ENCODE measurements at places on chromosomes 13 and 19.

DNA sequence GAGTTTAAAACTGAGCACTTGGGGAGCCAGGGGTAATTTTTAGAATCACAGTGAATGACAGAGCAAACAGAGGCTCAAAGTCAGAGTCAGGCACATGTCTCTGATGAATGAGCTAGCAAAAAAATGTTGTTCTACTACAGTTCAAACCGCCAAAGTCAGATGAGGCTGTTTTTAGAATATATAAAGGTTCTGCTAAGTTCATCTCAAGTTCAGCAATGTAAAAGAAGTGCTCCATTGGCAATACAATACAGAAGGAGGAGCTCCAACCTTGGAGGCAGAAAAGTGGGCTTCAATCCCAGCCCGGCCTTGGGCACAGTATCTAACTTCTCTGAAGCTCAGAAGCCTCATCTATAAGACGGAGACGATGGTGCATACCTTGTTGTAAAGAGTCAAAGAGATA lies 70.1 kb upstream of the IPO5 start:
- DNase-seq = no peak

DNA sequence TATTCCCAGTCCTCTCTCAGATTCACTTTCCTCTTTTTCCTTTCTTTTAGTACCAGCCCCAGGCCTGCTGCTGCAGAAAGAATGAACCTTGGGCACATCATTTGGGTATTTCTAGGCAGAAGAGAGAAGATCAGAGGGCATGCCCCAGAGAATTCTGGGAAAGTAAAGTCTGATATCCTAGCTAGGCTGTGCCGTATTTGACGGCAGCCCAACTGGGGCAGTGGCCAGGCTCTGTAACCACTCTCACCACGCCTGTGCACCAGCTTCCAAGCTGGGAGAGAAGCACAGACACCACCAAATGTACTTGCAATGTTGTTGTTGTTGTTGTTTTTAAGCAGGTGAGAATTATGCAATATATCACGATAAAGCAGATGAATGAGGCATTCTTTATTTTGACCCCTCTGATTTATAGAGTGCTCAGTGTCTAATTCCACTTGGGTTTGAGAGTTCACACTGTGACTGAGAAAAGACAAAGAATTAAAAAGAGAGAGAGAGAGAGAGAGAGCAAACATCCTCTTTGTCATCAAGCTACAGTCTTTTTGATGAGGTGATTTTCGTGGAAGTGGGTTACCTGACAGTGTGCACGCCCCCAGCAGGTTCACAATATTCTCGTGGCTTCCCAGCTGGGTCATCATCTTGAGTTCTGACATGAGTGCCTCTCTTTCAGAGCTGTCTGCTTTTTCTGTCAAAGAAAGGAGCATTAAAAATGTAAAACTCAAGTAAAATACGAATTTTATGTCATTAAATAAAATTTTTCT lies 39.3 kb upstream of the URAD start:
- DNase-seq = no peak

DNA sequence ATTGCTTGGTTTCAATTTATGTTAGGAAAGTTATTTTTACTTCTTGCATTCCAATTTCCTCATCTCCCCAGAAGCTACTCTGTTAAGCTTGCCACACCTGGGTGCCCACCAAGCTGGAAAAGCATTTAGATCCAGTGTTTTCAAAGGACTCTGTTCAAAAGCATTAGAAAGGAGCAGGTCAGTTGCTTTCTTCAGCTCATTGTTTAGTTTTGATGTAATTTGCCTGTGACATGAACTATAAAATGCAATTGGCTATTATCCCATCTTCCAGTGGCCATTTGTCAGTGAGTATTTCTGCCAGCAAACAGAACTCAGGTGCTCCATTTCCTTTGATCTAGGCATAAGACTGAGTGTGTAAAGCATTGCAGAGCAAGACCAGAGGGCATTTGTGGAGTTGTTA lies 46.7 kb upstream of the RNF113B start:
- DNase-seq = no peak

DNA sequence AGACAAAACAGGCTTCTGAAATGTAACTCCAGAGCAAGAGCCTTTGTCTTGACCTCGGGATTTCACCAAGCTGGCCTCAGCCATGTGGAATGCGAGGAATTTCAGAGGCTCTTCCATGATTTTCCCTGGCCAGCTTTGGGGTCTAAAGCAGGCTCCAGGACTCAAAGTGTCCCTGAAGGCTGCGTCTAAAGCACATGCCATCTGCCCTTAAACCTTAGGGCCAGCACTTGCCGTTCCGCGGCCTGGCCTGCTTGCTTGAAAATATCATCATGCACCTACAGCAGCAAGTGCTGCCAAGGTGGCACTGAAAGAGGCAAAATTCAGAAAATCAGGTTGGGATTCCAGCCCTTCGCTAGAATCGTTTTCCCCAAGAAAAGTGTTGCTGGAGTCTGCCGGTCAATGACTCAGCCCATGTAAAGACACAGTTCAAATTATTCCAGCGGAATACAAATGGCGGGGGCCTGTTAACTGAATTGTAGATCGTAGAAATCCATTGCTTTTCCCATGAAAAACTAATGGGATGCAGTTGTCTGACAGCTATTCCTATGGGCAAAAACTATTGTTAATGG lies 105.7 kb upstream of the RAP2A start:
- DNase-seq = no peak

DNA sequence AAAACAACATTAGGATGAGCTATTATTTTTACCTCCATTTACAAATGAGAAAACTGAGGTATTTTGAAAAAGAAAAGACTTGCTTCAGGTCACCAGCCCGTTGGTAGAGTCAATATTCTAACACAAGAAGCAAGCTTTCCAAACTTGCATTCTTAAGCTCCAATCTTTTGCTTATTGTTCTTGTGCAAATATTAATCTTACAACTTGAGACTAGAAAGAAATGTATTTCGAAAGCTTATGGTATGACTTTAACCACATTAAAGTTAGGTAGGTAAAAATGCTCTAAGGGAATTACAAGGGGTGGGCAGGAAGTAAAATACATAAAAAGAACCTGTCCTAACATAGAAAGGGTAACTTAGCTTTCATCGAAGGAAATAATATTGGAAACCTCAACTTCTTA lies 453.9 kb downstream of the SLITRK5 start:
- DNase-seq = no peak

DNA sequence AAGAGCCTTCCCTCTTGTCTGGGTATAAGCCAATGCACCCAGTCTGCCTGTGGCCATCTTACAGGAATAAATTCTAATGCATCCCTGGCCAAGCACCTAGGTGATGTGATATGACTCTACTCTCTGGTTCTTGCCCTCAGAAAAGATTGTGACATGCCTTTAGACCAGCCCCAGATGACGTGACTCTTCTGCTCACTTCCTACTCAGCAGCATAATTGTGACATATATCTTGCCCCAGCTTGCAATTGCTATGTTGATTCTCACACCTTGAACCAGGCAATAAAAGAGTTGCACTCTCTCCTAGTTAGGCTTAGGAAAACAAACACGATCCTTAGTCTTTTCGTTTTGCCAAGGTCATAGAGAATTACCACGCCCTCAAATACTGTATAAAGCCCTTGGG lies 13.3 kb upstream of the ZNF726 start:
- no peak for DNase-seq

GRCh38 chr19:34399886-34400285 lies 4.3 kb upstream of the PDCD2L start:
- DNase-seq = no peak

GRCh38 chr13:36804588-36804987 lies 14.4 kb upstream of the RFXAP start:
- DNase-seq = no peak

GRCh38 chr13:24747248-24748060 lies 16.5 kb upstream of the RNF17 start:
- no peak for DNase-seq

- DNase-seq = no peak
These were observed 829.8 kb upstream of the SLC10A2 start for GRCh38 chr13:103895835-103896531.

GRCh38 chr13:94590744-94591143 lies 5.2 kb downstream of the TGDS start:
- DNase-seq = no peak

- no peak for DNase-seq
These were observed 502 bp downstream of the NECTIN2 start for GRCh38 chr19:44846455-44847143.

GRCh38 chr13:29319451-29319850 lies 276.0 kb downstream of the SLC7A1 start:
- no peak for DNase-seq

- no peak for DNase-seq
These were observed 26.8 kb downstream of the SKA3 start for GRCh38 chr13:21149568-21149967.

GRCh38 chr13:46354156-46355087 lies 32.6 kb downstream of the RUBCNL start:
- no peak for DNase-seq

DNA sequence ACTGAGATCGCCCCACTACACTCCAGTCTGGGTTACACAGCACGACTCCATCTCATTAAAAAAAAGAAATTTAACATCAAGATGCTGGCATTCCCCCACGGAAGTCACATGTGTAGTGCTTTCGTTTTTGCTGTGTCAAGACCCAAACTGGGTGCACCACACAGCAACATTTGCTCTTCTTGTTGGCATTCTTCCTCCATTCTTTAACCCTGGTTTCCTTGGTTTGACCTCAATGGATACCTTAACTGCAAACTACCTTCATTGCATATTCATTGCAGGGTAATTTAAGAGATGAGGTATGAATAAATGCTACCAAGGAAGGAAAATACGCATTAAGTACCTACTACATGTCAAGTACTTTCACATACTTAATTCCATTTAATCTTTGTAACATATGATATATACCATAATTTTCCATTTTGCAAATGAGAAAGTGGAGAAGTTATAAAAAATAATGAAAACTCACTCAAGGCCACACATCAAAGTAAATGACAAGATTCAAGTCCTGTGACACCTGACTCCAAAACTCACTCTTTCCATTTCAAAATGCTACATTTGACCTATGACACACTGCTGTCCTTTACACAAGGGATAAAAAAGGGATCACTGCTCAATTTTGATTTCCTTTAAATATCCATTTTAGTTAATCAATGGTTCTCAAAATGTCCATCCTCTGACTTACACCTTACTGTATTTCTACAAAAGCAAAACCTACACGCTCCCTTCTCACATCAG lies 59.2 kb downstream of the STK24 start:
- DNase-seq = no peak

DNA sequence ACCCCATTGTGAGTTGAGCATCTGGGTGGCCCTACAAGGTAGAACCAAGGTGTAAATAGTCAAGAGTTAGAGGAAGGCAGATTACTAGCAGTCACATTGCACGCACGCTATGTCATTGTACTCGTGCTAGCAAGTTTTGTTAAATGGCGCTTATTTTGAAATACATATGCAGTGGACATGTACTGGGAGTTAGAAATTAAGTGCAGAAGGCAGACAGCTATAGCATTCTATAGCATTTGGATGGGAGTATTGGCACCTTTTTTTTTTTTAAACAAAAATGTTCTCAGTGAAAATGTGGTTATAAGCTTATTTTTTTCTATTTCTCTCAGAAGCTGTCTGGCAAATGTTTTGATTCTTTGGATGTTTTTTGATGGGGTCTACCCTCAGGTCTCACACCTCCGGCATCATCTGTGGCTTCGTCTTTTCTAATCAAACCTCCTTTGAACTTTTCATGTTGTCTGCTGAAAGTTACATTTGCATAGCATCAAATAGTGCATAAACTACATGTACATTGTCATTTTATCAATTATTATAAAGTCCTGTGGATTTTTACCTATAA lies 68.1 kb downstream of the ARHGEF7 start:
- no peak for DNase-seq

DNA sequence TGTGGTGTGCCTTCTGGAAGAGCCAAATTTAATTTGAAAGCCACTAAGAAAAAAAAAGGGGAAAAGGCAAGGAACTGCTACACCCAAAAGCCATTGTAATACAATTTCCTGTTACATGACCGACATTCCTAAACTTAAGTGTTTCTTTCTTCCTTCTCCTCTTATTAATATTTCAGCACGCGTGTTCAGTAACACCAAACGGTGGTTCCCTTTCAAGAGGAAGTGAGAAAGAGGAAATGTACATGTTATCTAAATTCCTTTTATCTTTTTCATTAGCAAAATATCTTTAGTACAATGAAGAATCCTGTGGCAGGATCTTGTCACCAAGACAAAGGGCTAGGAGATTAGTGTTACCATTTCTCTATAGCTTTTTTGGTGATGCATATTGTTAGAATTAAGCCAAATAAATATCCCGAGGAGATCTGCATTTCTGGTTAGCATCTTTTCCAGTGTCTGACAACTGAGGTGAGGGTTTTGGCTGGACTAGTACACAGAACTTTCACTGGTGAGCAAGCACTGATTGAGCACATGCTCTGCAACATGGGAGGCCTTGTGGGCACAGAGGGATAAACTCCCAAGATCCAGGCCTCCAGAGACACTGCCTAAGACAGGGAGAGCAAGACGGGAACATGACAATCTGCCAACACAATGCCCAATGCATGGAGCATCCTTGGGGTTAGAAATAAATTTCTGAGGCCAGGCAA lies 22.1 kb downstream of the LATS2 start:
- no peak for DNase-seq

- DNase-seq = no peak
These were observed 79.1 kb downstream of the ATP11A start for GRCh38 chr13:112768795-112769481.

DNA sequence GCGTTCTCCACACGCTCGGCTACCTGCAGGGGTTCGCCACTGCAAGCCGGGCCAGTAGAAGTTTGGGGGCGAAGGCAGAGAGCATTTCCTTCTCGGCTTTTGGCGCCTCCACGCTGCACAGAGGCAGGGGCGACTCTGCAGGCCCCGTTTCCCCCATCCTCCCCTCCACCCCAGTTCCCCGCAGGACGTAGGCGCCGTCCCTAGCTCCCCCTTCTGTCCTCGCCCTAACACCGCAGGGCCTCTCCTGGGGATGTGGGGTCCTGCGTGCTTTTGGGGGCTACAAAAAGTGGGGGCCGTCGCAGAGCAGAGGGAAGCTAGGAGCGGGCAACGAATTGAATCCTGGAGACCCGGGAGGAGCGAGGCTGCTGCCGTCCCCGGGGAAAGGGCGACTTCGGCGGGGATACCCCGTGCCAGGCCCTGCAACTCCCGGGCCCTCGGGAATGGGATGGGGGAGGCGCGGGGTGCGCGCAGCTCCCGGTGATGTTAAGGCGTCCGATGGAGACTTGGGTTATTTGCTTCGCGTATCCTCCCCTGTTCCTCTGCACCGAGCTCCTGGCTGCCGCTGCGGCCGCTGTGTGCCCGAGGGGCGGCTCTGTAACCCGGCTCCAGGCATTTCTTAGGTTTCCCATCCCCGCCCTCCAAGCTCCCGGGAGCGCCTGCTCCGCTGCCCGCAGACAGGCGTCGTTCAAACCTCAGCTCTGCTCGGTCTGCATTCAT lies 255.9 kb upstream of the SOX21 start:
- DNase-seq = no peak
